Jurkat, Clone E6-1 (cell line): ENCODE measurements at places on chromosomes 11 and 22.

- no peak for DNase-seq
Observed at GRCh38 chr11:117295438-117296137, 4.4 kb downstream of the BACE1-AS start.

DNA sequence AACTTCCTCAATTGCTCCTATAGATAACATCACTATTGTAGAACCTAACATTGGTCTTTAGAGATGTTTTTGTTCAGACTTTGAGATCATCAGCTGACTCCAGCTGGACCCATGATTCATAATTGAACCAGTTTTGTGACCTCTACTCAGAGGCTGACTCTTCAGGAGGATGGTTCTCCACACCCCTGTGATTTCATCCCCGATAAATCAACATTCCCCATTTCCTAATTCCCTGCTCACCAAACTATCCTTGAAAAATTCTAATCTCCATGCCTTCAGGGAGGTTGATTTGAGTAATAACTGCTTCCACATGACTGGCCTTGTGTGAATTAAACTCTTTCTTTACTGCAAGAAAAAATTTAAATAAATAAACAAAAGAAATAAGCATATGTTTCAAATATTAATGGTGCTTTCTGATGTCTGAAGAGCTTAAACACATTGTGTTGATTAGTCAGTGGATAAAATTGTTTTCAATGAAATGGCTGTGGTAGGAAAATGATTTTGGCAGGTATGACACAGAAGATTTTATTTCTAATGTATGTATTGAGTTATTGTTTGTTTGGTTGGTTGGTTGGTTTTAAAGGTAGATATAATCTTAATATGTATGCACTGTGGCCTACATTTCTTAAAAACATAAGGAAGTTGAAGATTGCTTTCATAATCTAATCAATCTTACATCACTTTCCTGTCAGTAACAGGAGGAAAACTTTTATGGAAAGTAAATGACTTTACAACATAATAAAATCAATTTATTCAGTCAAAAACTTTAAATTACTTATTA is 427.9 kb upstream of the CCDC179 start:
- DNase-seq = no peak

- DNase-seq = peak; percentile 37
Observed at GRCh38 chr11:44464741-44465140, 100.7 kb upstream of the CD82 start.

- DNase-seq = no peak
Observed at GRCh38 chr22:19836512-19836911, 18.2 kb downstream of the GNB1L start.

GRCh38 chr11:10201343-10201742 is 92.7 kb downstream of the SBF2 start:
- no peak for DNase-seq

- DNase-seq = no peak
Observed at GRCh38 chr11:38680166-38680565, 2082.1 kb upstream of the RAG2 start.
